ENCODE measurements at places on chromosomes 2 and 18.
A peak's percentile ranks its signal among the peaks of the same experiment; 100 is the strongest.

GRCh38 chr18:23757437-23757733 is 68.1 kb downstream of the LAMA3 start:
- DNase-seq, result no peak

- DNase-seq, result no peak
Measured at GRCh38 chr2:133972786-133973185, 281.1 kb upstream of the MGAT5 start.

- no peak for DNase-seq
Measured at GRCh38 chr18:63286926-63287325, 32.6 kb downstream of the BCL2 start.

GRCh38 chr2:142819411-142819810 is 58.1 kb upstream of the KYNU start:
- no peak for DNase-seq

GRCh38 chr2:217293046-217293445 is 433.2 kb upstream of the TNP1 start:
- DNase-seq, result no peak

DNA sequence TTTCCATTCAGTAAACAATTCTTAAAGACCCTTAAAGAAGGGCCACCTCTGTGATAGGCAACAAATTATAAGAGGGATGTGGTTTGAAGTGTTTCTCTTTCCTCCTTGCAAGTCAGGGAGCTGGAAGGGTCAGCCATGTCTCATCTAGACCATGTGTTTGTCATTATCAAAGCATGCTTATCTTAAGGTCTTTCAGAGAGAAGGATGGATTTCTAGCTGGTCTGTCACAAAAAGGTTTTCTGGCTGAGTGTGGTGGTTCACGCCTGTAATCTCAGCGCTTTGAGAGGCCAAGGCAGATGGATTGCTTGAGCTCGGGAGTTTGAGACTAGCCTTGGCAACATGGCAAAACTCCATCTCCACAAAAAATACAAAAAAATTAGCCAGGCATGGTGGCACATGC is 59.2 kb upstream of the PEX13 start:
- no peak for DNase-seq

DNA sequence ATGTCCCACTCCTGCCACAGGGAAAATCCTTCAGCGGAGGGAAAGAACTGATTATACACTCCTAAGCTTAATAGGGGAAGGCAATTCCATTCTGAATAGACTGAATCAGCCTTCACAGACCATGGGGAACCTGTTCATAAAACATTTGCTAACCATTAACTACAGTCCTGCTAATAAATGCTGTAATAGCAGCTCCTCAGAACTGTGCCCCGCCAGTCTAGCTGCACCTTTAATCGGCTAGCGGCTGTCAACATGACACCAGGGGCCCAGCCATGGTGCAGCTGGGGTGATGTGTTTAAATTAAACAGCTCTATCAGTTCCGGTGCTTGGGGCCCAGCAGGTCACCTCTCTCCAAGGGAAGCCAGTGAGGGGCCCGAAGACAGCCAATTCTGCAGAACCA is 77.8 kb downstream of the GALNT14 start:
- no peak for DNase-seq

GRCh38 chr18:75656035-75656434 is 228.5 kb upstream of the SMIM21 start:
- no peak for DNase-seq

DNA sequence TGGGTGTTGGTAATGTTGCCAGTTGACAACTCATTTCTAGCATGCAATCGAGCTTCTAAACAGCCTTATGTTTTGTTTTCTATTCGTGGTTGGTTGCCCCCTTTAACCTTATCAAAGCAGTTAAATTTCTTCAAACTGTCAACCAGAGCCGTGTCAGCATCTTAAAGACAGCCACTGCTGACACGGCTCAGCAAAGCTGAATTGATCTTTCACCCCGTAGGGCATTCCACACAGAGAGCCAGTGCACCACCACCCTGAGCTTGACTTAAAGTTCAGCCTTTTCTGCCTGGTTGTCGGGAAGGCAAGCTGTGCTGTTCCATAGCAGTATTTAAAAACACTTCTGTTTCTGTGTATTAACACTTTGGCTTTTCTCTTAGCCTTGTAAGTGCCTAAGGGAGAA is 355.0 kb upstream of the CHST9 start:
- no peak for DNase-seq

- DNase-seq, result no peak
Measured at GRCh38 chr2:122748552-122749011, 993.1 kb downstream of the TSN start.

GRCh38 chr2:217923007-217923686 is 79.6 kb downstream of the TNS1 start:
- no peak for DNase-seq

DNA sequence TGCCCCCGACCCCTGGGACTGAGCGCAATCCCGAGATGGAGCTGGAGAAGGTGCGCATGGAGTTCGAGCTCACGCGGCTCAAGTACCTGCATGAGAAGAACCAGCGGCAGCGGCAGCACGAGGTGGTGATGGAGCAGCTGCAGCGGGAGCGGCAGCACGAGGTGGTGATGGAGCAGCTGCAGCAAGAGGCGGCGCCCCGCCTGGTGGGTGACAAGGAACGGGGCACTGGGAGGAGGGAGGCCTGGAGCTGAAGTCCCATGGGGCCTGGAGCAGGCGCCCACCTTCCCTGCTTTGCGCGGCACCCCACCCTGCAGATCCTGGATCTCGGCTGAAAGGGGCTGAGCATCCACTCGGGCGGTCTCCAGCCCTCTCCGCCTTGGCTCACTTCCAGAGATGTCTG is 1.2 kb downstream of the TMEM247 start:
- DNase-seq, result no peak

DNA sequence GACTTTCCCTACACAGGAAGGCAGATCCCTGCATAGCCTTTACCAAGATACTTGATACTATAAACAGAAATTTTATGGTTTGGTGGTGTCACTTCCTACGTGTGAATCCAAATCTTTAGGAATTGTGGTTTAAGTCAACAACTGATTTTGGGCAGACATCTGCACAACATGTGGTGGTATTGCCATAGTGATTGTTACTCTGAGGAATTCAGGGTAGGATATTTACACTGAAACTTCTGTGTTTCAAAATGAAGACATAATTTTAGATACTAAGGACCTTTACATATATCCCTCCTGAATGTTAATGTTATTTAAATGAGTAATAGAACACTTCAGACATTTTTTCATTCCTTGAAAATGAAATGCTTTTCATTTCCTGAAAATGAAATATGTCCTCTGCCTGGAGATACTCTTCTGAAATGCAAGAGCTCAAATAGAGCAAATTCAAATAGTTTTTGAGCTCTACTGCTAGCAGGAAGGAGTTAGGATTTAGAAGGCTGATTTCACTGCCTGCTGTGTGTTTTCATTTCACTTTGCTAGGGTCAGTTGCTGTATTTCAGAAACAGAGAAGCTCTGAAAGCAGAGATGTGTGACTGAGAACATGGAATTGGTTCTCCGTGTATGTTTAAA is 77.2 kb downstream of the MDH1 start:
- no peak for DNase-seq

DNA sequence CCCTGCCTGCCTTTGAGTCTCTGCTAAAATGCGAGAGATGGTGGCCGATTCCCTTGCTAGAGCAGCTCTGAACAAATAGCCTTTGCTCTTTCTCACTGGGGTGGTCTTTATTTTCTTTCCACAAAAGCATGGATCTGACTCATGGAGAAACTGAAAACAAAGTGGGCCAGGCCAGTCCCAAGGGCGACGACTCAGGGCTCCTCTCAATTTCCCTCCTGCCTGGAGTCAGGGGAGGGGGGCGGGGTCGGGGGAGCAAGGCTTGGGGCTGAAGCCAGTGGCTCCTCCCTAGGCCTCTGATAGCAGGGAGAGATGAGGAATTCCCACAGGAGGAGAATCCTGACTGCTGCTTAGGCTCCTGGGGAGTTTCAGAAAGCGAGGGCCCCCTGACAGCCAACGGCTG is 17.1 kb upstream of the IL1R2 start:
- DNase-seq, result no peak

GRCh38 chr2:208031608-208032019 is 6.3 kb upstream of the PLEKHM3 start:
- no peak for DNase-seq

- DNase-seq, result no peak
Measured at GRCh38 chr2:24576617-24577016, 85.6 kb downstream of the NCOA1 start.

- no peak for DNase-seq
Measured at GRCh38 chr2:220513573-220514288, 886.3 kb downstream of the SLC4A3 start.

- DNase-seq, result no peak
Measured at GRCh38 chr2:71927757-71928715, 219.6 kb downstream of the CYP26B1 start.

GRCh38 chr2:11502740-11503292 is 31.0 kb upstream of the GREB1 start:
- DNase-seq, result no peak

GRCh38 chr2:226611944-226612318 is 187.7 kb downstream of the IRS1 start:
- DNase-seq, result no peak

GRCh38 chr2:37566517-37566981 is 104.9 kb downstream of the CDC42EP3 start:
- DNase-seq, result no peak

DNA sequence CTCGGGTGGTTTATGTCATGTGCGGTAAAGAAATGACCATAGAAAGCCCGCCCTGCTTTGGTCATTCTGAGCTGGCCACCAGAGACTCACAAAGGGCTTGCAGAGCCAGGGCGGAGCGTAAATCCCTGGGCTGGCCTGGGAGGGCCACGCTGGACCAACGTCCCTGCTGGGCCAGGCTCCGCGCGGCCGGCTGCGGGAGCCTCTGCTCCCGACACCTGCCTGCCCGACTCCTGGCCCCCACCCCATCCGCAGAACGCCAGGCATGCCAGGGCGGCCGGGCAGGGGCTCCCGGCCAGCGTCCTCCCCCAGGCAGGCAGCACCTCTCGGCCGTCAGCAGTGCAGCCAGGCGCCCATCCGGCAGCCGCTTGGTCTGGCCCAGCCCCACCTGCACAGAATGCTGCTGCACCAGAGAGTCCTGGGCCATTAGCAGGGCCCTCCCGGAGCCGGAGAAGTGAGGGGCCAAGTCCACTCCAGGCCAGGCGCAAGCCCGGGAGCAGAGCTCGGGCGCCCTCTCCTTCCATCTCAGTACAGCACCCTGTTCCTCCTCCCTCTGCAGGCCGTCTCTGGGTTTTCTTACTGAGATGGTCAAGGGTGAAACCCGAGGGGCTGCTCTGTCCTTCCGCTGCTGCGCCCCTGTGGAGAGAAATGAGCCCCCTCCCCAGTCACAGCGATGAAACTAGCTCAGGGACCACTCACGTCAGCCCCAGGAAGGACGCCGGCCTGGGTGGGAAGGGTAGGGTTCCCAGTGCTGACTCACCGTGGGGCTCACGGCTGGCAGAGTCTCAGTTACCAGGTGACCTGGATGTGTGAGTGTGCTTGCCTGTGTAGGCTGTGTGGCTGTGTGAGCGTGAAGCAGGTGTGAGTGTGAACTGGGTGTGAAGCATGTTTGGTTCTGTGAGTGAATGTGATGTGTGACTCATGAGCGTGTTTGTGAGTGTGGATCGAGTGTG is 83.3 kb downstream of the PTGR3 start:
- DNase-seq, result no peak

DNA sequence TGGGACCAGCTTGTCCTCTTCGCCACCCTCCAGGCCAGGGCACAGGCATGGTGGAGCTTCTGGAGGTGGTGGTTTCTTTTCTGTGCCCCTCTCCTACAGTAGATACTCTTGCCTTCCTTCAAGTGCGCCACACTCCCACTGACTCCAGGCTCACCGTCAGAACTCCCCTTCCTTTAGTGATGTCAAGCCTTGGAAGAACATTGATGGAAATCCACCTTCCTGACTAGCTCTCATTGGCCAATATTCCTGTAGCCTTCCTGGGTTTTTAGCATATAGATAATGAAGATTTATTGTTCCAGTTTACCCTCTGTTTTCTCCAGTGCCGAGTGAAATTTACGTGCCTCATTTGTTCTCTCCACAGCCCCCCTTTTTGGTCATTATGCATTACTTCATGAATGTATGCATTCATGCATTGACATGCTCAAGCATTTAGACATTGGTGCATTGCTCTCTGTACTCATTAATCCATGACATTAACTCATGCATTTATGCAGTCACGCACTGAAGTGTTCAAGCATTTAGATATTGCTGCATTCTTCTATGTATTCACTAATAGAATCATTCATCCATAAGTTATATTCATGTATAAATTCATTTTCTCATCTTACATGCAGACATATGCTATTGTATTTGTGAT is 37.3 kb downstream of the PLB1 start:
- no peak for DNase-seq

GRCh38 chr18:13292736-13293135 is 74.2 kb downstream of the LDLRAD4 start:
- no peak for DNase-seq

- DNase-seq, result peak; percentile 3
Measured at GRCh38 chr18:79912994-79913831, 38.2 kb downstream of the SLC66A2 start.

- DNase-seq, result no peak
Measured at GRCh38 chr18:12313530-12314245, 5.6 kb downstream of the TUBB6 start.

DNA sequence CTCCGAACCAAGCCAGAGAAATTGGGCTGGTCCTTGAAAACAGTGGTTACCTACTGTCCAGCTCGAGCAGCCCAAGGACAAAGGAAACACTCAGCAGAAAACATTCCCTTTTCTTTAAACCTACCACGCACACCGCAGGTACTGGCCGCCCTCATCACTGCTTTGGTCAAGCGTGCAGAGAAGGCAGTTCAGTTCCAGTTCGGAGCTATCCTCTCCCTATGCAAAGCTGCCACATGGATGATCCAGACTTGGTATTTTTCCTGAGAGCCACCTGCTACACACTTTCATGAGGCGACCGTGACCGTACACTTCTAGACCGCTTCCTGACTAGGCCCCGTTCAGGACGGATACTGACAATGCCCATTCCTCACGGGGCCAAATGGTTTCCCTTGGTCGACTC is 4.3 kb upstream of the POLR2D start:
- DNase-seq, result no peak

DNA sequence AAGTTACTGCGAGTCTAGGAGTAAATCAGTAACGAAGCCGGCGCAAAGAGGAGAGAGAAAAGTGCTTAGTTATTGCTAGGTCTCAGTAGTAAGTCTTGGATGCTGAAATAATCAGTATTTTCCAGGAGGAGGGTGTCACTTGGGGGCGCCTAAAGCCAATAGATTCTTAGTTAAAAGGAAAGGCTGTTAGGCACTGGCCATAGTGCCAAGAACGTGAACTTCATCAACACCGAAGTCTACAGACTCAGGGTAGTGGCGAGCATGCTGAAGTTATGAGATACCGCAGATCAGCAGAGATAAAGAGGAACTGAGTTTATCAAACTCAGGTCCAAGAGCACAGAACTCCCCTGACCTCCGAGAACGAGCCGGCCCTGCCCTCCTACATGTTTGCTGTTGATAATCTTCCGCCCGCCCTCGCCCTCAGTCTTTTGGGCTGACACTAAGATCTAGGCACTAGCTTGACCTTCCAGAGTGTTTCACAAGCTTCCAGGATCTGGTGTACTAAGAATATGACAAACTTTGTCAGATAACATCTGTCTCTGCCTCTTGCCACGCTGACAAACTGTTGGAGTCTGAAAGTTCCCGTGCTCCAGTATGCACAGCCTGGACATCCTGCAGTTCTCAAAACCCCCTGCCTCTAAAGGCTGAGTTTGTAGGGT is 49.2 kb downstream of the CYB5A start:
- DNase-seq, result no peak
